ENCODE measurements at places on chromosomes 2 and 18.

DNA sequence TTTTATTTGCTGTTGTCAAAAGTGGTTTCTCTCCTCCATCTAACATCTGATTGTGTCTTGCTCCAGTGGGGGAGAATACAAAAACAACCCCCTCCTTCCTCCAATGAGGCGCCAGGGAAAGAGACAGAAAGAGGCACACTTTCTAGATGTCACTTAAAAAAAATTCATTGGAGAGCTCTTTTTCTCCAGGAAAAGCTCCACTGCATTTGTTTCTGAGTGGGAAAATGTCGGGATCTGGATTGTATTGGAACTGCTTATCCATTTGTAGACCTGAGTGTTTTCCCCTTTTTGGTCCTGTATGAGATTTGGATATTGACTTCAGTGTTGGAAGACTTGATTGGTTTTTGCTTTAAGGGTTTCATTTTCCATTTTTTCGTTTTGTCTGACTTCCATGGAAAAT is 995 bp downstream of the MBD5 start:
- peak; percentile 49 for DNase-seq

DNA sequence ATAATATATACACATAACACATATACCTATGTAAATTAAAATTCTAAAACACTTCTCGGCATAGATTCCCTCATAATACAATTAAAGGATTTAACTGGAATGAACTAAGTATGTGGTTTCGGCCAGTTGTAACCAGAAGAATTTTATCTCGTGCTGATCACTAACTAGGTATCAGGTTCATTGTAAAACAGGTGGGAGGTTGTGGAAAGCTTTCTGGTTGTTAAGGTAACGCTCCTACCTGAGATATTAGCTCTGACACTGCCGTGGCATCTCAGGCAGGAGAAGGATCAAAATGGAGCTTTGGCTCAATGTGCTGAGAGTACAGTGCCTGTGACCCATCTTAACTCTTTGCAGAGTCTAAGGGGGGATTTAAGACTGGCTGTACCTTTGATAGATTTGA is 42.5 kb downstream of the SLC9A2 start:
- no peak for DNase-seq

- peak; percentile 78 for DNase-seq
These were observed 281.1 kb upstream of the MGAT5 start for GRCh38 chr2:133972786-133973185.

GRCh38 chr18:79789091-79789891 is 8.4 kb upstream of the KCNG2 start:
- no peak for DNase-seq

GRCh38 chr18:9410515-9410914 is 64.8 kb upstream of the RALBP1 start:
- DNase-seq = no peak

- no peak for DNase-seq
These were observed 24.0 kb upstream of the MARCO start for GRCh38 chr2:118918017-118918416.

- no peak for DNase-seq
These were observed 99.2 kb upstream of the RAB6C start for GRCh38 chr2:129880309-129880708.

GRCh38 chr2:210481601-210482175 is 5.1 kb upstream of the LANCL1 start:
- no peak for DNase-seq

GRCh38 chr2:213722565-213722964 is 438.3 kb downstream of the SPAG16 start:
- no peak for DNase-seq

- peak; percentile 9 for DNase-seq
These were observed 308.0 kb upstream of the LYPD1 start for GRCh38 chr2:132977812-132978529.

DNA sequence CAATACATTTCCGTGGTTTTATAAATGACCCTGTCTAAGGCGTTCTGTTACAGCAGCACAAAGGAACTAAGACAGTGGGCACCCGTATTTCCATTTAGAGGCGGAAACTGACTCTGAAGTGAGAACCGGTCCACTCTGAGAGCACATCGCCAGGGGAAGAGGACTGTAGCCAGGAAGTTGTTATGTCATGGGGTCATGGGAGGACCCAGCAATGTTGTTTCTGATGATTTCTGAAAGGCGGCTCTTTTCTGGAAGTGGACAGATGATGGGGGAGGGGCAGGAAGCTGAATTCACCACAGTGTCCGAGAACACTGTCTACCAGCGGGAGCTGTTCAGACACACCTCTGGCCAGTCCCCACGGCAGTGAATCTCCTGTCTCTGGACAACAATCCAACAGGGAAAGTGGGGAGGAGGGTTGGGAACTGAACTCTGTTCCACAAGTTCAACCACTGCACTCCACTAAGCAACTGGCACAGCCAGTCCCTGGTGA is 2.1 kb upstream of the LRRFIP1 start:
- no peak for DNase-seq

DNA sequence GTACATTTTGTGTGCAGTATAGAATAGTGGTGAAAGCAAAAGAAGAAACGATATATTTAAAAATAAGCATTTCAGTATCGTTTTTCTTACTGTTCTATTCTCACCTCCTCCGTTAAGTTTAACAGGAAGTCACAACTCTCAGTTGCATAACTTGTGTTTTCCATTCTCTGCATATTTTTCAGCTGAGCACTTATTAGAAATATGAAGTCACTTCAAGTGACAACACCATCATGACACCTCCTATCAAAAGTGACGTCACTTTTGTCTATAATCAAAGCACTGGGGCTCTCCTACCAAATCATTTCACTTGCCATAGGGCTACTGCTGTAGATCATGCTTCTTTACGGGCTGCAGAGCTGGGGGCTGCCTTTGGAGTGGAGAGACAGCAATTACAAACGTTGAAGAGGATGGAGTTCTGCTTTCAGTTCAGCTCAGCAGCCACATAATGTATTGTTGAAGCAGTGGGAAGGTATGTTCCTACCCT is 36.3 kb downstream of the STAT4 start:
- no peak for DNase-seq

DNA sequence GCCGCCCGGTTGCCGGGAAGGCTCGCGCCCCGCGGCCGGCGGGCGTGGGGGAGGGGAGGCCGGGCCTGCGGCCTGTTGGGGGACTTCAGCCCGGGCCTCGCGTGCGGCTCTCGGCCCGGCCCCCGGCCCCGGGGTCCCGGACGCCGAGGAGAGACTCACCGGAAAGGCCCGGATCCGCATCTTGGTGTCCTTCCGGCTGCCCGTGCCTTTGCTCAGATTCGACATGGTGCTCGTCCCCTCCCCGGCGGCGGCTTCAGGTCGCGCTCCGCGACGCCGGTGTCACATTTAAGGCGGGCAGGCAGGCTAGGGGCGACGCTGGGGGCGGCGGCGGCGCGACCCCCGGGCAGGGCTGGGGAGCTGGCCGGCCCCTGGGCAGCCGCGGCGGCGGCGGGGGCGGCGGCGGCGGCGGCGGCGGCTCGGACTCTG is 365 bp downstream of the CUL3 start:
- peak; percentile 67 for DNase-seq

- DNase-seq = peak; percentile 72
These were observed 493.8 kb upstream of the NRP2 start for GRCh38 chr2:205188239-205189138.

DNA sequence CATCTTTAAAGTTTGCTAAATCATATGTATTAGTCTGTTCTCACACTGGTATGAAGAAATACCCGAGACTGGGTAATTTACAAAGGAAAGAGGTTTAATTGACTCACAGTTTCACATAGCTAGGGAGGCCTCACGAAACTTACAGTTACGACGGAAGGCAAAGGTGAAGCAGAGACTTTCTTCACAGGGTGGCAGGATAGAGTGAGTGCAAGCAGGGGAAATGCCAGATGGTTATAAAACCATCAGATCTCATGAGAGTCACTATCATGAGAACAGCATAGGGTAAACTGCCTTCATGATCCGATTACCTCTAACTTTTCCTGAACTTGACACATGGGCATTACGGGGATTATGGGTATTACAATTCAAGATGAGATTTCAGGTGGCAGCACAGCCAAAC is 1075.2 kb upstream of the NRXN1 start:
- DNase-seq = no peak

GRCh38 chr2:240424341-240425235 is 10.9 kb upstream of the GPC1 start:
- no peak for DNase-seq

DNA sequence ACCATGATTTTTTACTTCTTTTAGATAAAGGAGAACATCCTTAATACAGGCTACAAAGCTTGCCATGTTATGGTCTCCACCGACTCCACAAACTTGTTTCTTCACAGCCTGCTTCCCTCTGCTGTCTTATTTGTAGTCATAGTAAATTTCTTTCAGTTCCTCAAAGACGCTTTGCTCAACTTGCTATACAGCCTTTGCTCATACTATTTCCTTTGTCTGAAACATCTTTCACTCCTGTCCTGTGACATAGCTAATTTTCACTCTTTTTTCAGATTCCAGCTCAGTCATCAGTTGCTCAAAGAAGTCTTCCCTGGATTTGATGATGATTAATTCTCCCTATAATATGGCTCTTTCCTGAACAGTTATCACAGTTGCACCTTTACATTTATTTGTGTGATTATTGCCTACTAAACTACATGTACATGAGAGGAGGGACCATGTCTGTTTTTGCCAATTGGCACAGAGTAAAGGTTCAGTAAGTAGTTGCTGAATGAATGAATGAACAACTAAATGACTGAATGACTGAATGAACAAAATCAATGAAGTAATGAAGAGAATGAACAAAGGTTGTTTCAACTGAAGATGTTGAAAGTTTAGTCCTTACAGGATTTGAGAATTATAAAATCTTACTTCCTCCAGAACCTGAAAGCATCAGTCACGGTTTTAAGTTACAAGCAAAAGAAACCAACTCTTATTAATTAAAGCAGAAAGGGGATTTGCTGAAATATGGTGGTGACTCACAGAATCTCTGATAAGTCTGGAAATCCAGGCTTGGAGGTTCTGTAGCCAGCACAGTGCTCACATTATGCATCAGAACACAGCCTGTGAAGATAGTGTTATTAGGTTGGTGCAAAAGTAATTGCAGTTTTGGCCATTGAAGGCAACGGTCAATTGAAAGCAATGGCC is 186.4 kb upstream of the FAM98A start:
- peak; percentile 76 for DNase-seq

- no peak for DNase-seq
These were observed 245.7 kb downstream of the MTX2 start for GRCh38 chr2:176514805-176515500.

- DNase-seq = no peak
These were observed 55.5 kb upstream of the SLC16A14 start for GRCh38 chr2:230124235-230124634.

DNA sequence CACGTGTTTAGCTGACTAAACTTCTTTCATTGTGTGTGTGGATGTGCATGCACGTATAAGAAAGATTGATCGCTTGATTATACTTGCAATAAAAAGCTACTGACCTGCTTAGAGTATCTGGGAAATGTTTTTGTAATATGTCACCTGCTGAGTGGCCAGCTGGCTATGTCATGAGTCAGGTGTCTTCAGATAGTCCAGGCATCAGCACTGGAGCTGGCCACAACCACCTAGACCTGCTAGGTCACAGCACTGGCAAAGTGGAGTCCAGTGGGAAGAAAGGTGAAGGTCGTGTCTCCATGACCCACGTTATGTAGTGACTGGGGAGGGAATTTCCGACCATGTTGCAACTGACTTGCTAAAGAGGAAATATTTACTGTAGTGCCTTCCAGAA is 147.0 kb downstream of the ESCO1 start:
- no peak for DNase-seq

- no peak for DNase-seq
These were observed 150.7 kb downstream of the TSN start for GRCh38 chr2:121906170-121906569.

DNA sequence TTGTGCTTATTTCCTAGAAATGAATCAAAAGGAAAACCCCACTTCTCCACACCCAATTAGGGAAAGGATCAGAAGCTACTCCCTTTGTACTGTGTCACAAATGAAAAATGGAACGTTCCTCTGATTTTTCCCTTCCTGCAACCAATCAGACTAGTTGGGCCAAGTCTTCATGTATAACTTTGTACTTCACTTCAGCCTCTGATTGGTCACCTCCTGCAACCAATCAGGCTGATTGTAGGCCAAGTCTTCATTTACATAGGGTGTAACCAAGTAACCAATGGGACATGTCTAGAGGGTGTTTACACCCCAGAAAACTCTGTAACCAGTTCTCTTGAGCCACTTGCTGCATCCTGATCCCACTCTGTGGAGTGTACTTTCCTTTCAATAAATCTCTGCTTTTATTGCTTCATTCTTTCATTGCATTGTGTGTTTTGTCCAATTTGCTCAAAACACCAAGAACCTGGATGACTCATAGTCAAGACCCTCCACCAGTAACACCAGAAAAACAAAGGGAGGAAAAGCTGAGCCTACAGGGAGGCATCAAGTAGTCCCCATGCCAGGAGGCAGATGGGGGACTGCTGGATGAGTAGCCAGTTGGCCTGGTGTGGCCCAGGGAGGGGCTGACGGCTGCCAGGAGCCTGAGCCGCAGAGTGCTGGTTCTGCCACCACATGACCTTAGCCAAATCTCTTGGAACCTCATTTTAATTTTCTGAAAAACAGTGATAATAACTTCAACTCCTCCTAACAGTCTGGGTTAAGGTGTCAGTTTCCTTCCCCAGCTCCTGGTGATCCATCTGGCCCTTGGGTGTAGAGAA is 46.1 kb downstream of the SOWAHC start:
- DNase-seq = no peak

DNA sequence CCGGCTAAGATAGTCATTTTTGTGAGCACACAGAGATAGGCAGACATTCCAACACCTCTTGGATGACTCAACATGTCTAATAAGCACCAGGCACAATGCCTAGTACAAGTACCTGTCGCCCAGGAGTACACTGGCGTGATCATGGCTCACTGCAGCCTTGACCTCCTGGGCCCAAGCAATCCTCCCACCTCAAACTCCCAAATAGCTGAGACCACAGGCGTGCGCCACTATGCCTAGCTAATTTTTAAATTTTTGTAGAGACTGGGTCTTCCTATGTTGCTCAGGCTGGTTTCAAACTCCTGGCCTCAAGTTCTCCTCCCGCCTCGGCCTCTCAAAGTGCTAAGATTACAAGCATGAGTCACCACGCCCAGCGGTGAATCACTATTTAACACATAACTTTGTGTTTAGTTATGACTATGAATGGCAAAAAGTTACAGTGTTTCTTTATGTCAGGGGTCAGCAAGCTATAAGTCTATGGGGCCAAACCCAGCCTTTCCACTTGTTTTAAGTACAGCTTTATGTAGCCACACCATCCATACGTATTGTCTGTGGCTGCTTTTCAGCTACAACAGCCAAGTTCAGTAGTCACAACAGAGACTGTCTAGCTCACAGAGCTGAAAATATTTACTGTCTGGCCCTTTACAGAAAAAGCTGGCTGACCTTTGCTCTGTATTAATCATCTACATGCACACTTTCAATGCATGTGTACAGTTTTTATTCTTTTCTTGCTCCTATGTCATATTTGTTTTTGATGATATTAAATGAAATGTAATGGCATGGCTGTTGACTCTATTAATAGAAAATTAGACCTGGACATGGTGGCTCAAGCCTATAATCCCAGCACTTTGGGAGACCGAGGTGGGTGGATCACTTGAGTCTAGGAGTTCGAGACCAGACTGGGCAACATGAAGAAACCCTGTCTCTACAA is 18.7 kb downstream of the ORC2 start:
- DNase-seq = peak; percentile 79

GRCh38 chr2:147327613-147328012 is 517.2 kb upstream of the ACVR2A start:
- no peak for DNase-seq

All from adipocyte (in vitro differentiated cells).